ENCODE measurements at places on chromosomes 7 and 10.

DNA sequence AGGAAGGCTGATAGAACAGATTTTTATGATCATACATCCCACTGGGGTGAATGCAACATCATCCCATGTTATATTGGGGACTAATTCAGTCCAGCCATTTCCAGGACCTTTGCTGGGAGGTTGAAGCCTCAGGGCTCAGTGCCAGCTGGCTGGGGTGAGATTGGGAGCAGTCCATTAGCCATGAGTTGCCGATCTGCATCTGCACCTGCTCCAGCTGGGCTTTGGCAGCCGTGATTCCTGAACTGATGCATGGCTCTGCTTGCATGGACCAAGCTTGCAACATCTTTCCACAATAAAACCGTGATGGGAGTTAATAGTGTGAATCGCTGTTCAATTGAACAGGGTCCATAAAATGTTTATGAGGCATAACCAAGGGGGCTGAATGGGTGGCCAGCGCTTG lies 346.9 kb downstream of the TYW1 start:
- DNase-seq = no peak

GRCh38 chr10:50417486-50417885 lies 166.2 kb upstream of the ASAH2 start:
- DNase-seq = no peak

DNA sequence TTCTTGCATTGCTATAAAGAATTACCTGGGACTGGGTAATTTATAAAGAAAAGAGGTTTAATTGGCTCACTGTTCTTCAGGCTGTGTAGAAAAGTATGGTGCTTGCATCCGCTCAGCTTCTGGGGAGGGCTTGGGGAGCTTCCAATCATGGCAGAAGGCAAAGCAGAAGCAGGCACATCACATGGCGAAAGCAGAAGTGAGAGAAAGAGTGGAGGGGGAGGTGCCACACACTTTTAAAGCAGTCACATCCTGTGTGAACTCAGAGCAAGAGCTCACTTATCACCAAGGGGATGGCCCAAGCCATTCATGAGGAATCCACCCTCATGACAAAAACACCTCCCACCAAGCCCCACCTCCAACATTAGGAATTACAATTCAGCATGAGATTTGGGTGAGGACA lies 303.5 kb downstream of the OTUD1 start:
- no peak for DNase-seq

DNA sequence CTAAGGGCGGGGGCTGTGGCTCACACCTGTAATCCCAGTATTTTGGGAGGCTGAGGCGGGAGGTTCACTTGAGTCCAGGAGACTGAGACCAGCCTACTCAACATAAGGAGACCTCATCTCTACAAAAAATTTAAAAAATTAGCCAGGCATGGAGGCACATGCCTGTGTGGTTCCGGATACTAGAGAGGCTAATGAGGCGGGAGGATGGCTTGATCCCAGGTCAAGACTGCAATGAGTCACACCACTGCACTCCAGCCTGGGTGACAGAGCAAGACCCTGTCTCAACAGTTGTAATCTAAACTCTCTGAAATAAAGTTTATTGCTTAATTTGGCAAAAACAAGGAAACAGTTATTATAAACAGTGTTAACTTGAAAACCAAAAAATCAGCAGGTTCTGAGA lies 123.3 kb downstream of the USP6NL start:
- DNase-seq = no peak

DNA sequence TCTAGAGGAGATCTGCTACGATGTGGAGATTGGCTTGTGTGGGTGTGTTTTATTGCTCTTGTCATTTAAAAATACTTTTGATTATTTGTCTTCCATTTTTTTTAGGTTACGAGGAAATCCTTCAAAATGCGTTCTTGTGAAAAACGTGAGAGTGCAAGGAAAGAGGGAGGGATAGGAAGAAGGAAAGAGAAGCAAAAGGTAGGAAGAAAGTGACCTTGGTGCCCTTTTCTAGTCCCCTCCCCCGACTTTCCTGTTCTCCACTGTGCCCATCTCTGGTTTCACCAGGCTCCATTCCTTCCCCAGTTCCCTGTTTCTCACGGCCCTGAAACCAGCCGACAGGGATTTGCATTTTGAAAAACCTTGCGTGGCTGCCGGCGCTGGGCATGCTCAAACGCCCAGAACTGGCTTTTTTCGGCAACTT lies 506 bp upstream of the GNAI1 start:
- DNase-seq = no peak

DNA sequence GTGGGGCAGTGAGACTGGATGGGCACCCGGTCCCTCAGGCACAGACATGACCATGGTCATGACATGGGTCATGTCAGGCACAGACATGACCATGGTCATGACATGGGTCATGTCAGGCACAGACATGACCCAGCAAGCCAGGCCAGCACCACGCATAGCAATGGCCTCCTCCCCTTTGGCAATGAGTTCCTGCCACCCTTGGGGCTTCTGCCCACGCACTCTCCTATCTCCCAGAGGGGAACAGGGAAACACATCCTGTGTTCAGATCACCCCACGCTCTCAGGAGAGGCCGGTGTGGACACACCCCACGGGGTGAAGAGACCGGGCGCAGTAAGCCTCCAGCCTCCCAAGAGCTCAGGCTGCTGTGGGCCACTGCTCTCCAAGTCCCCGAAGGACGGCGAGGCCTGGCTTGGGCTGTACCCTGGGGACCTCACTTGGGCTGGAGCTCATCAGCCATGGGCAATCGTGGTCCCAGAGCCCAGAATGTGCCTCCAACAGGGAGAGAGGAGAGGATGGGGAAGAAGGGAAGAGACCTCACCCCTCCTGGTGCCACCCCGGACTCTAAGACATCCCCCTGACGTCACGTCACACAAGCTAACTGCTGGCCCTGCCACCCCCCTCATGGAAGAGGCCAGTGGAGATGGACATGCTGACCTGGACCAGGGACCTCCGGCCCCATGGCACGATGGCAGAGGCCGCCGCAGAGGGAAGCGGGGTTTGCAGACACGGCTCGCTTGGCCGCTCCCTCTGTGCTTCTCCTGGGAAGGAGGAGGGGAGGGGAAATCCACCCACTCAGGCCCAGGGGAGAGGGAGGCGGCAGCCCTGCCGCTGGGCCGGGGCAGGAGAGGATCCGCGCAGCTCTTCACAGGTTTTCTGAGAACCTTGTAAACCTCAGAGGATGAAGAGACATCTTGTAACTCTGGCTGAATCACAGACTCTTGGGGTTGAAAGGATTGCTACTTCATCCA lies 269.6 kb downstream of the ELFN1 start:
- DNase-seq = no peak

- DNase-seq = no peak
Measured at GRCh38 chr7:130789436-130789835, 55.4 kb upstream of the KLF14 start.

DNA sequence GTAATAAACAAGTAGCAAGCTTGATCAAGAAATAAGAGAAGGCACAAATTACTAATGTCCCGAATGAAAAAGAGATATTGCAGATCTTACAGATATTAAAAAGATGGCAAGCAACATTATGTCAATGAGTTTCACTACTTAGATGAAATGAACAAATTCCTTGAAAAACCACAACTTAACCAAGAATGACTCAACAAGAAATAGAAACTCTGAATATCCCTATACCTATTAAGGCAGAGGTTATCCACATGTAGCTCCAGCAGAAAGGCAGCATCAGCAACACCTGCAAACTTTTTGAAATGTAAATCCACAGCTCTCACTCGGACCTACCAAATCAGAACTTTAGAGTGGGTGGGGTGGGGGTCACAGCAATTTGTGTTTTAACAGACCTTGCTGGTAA lies 33.6 kb downstream of the PDE1C start:
- no peak for DNase-seq

- peak; percentile 64 for DNase-seq
Measured at GRCh38 chr10:12780634-12781601, 220.6 kb downstream of the CCDC3 start.

GRCh38 chr7:69651101-69651590 lies 52.9 kb downstream of the AUTS2 start:
- DNase-seq = no peak
